ENCODE measurements at places on chromosomes 12 and 14.
A peak's percentile ranks its signal among the peaks of the same experiment; 100 is the strongest.

- no peak for DNase-seq
Measured at GRCh38 chr14:74973905-74974363, 18.5 kb upstream of the PGF start.

DNA sequence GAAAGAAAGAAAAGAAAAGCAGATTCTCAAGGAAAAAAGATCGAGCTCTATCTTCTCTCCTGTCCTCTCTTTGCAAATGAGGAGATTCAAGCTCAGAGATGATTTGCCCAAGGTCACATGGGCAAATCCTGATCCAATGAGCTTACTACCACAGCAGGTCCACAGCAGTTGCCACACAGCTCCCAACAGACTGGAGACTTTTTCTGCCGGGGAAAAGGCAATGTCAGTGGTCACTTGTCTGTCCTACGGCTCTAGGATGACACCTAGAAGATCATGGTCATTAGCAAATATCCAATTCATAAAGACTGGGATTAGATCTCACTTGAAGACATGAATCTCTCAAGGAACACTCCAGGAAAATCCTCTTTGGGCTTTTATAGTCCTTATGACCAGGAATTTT is 58.8 kb downstream of the TTC7B start:
- DNase-seq, result no peak

DNA sequence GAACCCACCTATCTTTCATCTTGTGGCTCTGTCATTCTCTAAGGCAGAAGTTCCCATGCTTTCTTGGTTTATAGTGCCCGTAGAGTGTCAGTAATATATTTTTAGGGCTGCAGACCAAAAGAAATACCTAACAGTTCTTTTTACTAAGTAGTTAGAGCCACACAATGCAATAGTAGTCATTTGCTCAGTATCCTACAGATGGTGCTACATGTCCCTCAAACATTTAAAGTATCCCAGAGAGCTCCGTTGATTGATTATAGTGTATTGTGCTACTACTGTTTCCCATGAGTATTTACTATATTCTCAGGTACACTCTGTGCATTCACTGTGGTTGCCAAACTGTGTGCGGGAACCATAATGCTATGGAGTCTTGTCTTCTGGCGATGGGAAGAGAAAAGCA is 4.7 kb upstream of the PLBD1 start:
- no peak for DNase-seq

GRCh38 chr14:67413806-67414769 is 2.1 kb upstream of the PLEK2 start:
- DNase-seq, result peak; percentile 50

DNA sequence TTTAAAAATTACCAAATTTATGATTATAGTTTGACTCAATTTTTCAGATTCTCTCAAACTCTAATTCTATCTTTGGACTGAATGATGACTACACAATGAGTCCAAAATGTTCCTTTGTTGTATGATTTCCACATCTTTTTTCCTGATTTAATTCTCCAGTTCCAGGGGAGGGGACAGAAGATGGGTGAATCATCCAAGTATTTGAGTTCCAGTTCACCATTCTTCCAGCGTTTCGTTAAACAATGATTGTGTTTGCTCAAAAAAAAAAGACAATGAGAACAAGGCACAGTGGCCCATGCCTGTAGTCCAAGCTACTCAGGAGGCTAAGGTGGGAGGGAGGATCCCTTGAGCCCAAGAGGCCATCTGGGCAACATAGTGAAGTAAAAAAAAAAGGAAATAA is 23.8 kb downstream of the BAZ1A start:
- no peak for DNase-seq

GRCh38 chr14:52244328-52244727 is 23.2 kb upstream of the PTGDR start:
- DNase-seq, result no peak

DNA sequence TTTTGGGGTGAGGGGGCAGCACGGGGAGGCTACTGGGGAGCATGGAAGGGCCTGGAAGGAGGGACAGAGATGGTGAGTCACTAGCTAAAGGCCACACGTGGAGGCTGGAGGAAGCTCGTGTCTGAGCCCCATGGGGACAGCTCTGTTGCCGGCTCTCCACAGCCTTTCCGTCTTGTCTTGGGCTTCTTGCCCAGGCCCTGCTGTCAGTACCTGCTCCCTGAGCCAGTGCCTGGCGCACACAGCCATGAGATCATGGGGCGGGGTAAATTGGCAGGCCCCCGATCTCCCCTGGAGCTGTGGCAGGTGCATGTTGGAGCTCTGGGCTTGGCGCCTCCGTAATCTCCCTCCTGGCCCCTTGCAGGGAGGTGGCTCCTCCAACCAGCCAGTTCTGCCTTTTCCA is 16.1 kb upstream of the KRT80 start:
- no peak for DNase-seq

- no peak for DNase-seq
Measured at GRCh38 chr14:65211341-65211987, 109.1 kb upstream of the MAX start.

GRCh38 chr12:70557583-70558191 is 79.5 kb downstream of the PTPRB start:
- DNase-seq, result no peak

GRCh38 chr14:33206981-33207380 is 268.3 kb downstream of the NPAS3 start:
- DNase-seq, result no peak

- DNase-seq, result no peak
Measured at GRCh38 chr14:69315301-69315700, 55.3 kb downstream of the GALNT16 start.

GRCh38 chr12:93990832-93991803 is 157.3 kb upstream of the PLXNC1 start:
- no peak for DNase-seq

DNA sequence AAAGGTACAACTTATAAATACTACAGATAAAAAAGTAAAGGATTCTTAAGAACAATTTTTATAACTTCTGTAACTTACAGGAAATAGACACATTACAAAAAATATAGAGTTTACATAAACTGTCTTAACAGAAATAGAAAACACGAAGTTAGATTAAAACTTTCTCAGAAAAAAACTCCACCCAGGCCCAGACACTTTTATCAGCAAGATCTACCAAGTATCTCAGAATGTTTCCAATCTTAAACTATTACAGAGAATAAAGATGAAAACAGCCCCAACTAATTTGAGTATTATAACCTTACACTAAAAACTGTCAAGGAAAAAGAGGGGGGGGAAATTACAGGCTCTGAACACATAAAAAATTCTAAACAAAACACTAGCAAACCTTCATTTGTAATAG is 8.2 kb downstream of the ZFC3H1 start:
- DNase-seq, result no peak

DNA sequence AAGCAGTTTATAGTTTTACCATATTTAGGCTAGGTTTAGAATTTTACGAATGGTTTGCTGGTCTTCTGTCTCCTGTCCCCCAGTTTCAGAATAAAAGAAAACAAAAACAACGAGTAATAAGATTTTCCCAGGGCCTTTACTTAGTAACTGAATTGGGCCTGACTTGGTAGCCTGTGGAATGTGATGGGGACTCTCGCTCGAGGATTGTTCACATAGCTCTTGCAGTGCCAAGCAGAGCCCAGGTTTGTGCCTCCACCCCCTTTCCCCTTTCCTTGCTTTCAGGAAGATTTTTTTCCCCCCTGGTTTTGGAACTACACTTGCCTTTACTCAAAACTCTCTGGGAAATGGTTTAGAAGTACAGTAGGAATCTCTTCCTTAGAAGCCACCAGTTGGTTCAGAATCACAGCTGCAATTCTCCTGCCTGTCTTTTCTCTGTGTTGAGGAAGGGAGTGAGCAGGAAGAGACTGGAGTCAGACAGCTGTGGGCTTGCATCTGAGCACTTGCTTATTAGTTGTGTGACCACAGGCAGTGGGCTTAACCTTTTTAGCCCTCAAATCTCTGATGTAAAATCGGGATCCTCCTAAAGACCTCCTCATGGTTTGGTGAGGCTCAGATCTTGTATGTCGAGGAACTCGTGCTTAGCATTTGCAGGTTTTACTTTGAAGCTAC is 501.2 kb downstream of the PCNX1 start:
- no peak for DNase-seq

GRCh38 chr12:65934480-65935115 is 110.3 kb downstream of the HMGA2 start:
- no peak for DNase-seq

DNA sequence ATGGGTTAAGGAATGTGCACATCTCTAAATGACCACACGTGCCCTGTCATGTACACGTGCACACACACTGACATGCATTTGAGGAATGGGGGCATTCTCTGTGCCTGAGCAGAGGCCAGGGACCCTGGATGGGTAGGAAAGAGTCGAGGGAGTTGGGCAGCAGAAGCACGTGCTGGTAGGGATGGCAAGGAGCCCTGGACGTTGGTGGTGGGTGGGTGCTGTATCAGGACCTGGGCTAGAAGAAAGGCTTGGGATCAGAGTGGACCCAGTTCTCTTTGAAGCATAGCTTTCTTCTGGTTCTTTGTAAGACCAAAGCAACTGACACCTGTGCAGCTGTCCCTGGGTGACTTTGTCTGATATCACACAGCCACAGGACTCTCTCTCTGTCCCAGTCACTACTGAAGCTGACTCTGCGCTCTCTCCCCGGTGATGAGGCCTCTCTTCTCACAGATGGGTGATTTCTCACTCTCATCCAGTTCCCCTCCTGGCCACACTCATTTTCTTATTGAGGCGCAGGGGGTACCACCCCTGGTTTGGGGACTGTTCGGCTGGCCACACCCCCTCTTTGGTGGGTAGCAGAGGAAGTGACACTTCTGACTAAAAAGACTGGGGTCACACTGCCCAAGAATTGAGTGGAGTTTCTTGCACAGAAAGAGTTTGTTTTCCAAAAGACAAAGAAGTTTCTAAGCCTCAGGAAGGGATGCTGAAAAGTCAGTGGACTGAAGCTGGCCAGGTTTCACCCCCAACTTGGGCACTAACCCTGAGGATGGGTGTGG is 171.7 kb upstream of the RTL1 start:
- DNase-seq, result peak; percentile 6

- DNase-seq, result no peak
Measured at GRCh38 chr14:53894456-53894855, 62.2 kb downstream of the BMP4 start.

GRCh38 chr14:43853541-43853940 is 653.5 kb downstream of the FSCB start:
- no peak for DNase-seq

GRCh38 chr14:101399737-101400517 is 161.4 kb upstream of the DIO3 start:
- DNase-seq, result no peak

- DNase-seq, result no peak
Measured at GRCh38 chr14:81535396-81536164, 1.9 kb upstream of the SEL1L start.

- peak; percentile 10 for DNase-seq
Measured at GRCh38 chr12:132222096-132222807, 78.0 kb downstream of the NOC4L start.

DNA sequence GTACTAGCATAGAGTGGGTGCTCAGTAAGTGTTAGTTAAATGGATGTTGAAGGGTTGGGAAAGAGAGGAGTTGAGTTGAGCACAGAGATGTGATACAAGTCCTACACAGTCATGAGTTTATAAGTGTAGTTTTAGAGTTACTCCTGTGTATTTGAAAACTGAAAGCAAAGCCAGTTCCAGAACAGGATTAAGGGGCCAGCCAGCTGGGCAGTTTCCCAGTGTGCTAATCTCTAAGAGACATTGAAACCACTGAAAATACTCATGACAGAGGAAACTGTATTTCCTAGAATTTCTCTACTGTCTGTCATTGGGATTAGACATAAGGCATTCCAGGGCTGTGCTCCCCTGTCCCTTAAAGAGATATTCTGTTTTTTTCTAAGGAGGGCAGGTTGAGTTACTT is 101.0 kb downstream of the DERA start:
- no peak for DNase-seq

- DNase-seq, result no peak
Measured at GRCh38 chr12:122982963-122983788, 2.7 kb downstream of the ARL6IP4 start.

DNA sequence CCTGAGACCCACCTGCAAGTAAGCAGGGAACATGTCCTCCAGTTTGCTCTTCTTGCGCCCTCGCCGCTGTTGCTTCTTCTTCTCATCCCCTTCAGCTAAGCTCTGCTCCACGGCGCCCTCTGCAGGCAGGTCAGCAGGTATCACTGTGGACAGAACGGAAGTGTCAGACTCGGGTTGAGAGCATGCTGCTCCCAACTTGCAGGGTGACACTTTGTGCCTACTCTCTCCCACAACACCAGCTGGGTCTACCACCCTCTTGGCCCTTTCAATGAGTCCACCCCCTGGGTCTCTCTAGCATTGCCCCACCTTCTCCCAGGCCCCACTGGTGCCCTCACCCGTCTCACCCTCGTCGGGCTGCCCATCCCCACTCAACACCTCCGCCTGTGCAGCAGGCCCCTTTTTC is 16.7 kb downstream of the KMT2D start:
- DNase-seq, result peak; percentile 78

DNA sequence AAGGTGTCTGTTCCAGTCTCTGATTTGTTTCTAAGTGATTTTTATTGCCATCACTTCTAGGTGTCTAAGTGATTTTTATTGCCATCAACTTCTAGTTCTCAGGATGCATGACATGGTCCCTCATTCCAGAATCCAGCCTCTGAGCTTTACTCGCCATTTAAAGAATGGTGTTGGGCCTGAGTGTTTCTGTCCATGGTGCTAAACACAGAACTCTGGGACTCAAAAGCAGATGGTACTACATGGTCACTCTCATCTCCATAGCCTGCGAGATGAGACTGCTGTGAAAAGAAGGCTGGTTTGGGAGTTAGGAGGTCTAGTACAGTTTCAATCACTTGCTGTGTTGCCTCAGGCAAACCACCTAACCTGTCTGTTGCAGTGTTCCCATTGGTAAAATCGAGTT is 276.6 kb downstream of the NRXN3 start:
- DNase-seq, result no peak

- no peak for DNase-seq
Measured at GRCh38 chr12:51949342-51950030, 2.0 kb upstream of the ACVR1B start.

GRCh38 chr12:77571127-77571526 is 259.6 kb upstream of the NAV3 start:
- no peak for DNase-seq

- DNase-seq, result no peak
Measured at GRCh38 chr14:78754059-78754458, 583.9 kb downstream of the NRXN3 start.

DNA sequence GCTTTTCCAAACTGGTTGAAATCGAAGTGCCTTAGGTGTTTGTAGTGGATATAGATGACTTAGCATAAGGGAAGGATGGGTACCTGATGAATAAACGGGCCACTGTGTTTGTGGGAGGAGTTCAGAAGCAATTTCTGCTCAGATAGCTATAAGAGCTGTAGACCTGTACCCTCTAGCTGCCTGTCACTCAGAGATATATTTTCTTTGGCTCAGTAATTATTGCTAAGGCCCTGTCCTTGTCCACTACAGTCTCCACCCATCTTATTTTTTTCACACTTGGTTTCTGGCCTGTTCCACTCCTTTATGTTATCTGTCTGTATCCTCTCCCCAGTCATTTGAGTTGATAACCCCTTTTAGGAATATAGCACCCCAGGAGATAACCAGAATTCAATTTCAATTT is 74.8 kb upstream of the RMST start:
- DNase-seq, result no peak

GRCh38 chr14:71324767-71325272 is 417.6 kb downstream of the PCNX1 start:
- DNase-seq, result peak; percentile 35

GRCh38 chr12:44847888-44848702 is 28.0 kb downstream of the NELL2 start:
- DNase-seq, result peak; percentile 65

- DNase-seq, result no peak
Measured at GRCh38 chr12:49748306-49748705, 6.9 kb downstream of the TMBIM6 start.
